Dorsolateral prefrontal cortex (tissue), 122 donors: ENCODE measurements at places on chromosomes 12 and 14.

GRCh38 chr14:49957089-49957852 lies 64.4 kb downstream of the ARF6 start:
- no peak for DNase-seq

GRCh38 chr12:131676544-131676943 lies 34.3 kb upstream of the SFSWAP start:
- DNase-seq, result no peak

GRCh38 chr12:69464428-69464827 lies 5.8 kb upstream of the FRS2 start:
- no peak for DNase-seq

DNA sequence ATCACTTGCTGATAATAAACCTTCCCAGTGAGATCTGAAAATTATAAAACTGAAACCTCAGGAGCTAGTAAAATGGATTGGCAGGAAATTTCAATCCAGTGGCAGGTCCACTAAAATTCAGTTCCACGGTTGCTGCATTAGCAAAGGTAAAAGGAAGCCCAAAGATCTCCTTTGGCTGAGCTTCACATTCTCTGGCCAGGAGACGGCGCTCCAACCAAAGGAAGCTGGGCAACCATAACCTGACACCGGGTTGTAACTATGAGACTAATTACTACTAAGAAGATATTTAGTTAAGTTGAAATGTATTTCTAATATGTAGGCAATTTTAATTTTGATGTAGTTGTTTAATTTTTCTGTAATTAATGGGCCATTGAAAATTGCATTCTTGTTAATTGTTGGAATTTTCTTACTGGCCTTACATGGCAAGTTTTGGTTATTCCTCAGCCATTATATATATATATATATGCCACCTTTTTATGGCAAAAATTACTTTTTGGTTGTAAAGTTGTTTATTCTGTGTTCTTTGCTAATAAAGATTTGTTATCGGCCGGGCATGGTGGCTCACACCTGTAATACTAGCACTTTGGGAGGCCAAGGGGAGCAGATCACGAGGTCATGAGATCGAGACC lies 17.0 kb downstream of the OR8S1 start:
- no peak for DNase-seq

DNA sequence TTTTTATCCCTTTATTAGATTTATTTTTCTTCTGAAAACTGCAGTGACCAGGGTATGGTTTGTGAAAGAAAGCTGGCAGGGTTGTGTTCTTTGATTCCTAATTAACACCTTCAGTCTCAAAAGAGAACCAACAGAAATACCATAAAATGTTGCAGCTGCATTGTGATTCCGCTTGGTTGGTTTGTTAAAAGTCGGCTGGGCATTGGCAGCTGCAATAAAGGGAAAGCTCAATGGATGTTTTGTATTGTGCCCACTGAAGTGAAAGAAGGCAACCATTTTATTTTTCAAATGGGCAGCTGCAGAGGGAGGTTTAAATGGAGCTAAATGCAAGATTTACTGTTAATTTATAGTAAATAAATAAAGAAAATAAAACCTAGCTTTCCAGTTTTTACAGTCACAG lies 16.7 kb downstream of the LGR5 start:
- DNase-seq, result no peak

DNA sequence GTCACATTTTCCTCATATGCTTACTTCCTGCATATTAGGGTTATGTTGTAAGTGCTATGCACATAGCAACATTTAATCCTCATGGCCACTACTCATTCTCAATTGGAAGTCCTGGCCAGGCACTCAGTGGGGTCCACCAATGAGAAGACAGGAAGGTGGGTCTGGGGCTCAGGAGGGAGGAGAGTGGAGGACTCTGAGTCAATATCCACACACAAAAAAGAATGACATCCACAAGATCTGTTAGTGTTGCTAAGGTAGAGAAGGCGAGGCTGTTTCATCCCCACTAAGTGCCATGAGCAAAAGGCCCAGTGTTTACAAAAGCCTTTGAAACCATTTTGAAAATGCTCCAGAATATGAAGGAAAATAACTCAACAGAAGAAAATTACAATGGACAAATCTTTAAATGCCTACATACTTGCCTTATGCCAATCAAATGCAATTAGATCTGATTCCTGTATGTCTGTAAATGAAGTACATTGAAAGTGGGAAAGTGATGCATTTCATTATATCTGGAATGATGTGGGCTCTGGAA lies 53.9 kb downstream of the EID3 start:
- no peak for DNase-seq

GRCh38 chr12:112942572-112942971 lies 4.3 kb downstream of the OAS3 start:
- DNase-seq, result no peak

- DNase-seq, result no peak
Observed at GRCh38 chr12:54890339-54890738, 36.0 kb downstream of the MUCL1 start.

GRCh38 chr14:75896341-75896740 lies 85.5 kb downstream of the TGFB3 start:
- DNase-seq, result no peak

DNA sequence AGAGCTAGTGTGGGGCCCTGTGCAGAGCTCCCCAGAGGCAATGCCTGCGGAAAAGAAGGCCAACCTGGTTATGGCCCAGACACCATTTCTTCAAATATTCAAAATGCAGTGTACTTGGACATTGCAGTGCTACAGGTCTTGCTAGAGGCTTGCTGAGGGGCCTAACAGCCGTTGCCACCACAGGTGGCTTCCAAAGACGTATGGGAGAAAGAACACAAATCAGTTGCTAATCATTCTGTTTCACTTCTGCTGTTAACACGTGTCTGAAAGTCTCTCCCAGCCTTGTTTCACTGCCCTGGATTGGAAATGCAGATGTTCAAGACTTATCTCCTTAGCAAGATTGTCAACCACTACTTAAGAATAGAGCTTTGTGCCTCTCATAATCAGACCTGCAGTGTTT lies 925.9 kb downstream of the GALC start:
- no peak for DNase-seq

- no peak for DNase-seq
Observed at GRCh38 chr12:48352157-48352760, 1.5 kb upstream of the ZNF641 start.

DNA sequence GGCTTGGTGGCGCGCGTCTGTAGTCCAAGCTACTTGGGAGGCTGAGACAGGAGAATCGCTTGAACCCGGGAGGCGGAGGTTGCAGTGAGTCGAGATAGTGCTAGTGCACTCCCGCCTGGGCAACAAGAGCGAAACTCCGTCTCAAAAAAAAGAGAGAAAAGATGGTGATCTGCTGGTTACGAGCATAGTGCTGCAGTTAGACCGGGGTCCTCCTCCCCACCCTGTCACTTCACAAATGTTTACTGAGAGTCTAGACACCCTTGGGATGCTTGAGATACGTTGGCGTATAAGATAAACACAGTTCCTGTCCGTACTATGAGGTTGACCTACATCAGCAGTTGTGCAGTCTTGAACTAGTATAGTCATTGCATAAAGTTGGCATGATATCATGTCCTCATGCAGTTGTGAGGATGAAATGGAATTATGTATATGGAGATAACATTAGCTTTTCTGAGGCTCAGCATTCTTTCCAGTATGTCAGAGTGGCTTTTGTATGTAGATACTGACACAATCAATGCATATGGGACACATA lies 787 bp downstream of the ACAD10 start:
- DNase-seq, result no peak

DNA sequence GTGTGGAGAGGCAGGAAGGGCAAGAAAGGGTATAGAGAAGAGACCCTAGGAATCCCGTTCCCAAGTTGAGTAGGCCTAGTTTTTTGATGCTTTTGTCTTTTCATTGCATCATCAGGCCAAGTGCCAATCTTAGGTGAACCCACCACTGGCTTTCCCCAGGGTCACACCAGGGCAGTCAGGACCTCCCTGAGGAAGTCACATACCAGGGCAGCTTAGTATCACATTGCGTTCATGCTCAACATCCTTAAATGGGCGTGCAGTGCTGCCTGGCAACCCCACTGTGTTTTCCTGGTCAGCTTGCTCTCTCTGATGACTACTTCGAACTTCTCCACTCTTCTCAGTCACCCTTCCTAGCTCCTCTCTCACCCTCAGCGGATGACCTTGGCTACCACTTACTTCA lies 9.0 kb downstream of the ASIC1 start:
- no peak for DNase-seq

- no peak for DNase-seq
Observed at GRCh38 chr12:45312012-45312411, 96.1 kb downstream of the ANO6 start.

DNA sequence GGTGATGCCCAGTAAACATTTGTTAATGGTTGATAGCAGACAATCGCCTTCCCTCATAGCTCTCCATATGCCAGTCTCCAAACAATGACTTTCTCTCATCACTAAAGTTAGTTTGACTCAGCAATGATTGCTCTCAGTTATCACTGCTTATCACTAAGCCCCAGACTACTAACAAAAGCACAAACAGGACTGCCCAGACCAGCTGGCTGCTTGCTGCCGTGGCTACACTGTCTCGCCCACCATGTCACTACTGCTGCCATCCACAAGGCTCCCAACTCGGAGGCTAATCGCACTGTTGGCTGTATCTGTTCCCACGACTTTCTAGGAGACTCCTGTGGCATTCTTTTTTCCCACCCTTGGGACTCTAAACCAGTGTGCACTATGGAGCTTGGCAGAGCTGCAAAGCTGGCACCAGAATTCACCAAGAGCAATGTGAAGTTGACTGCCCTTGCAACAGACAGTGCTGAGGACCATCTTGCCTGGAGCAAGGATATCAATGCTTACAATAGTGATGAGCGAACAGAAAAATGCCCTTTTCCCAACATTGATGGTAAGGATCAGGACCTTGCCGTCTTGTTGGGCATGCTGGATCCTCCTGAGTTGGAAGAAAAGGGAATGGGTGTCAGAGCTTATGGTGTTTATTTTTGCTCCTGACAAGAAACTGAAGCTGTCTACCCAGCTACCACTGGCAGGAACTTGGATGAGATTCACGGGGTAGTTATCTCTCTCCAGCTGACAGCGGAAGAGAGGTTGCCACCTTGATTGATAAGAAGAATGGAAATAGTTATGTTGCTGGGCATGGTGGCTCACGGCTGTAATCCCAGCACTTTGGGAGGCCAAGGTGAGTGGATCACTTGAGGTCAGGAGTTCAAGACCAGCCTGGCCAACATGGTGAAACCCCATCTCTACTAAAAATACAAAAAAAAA lies 27.1 kb upstream of the NR2C1 start:
- no peak for DNase-seq

- no peak for DNase-seq
Observed at GRCh38 chr12:89461190-89461589, 63.4 kb downstream of the GALNT4 start.

- no peak for DNase-seq
Observed at GRCh38 chr12:65113621-65114035, 7.5 kb downstream of the WIF1 start.

- no peak for DNase-seq
Observed at GRCh38 chr12:113889891-113890581, 76.1 kb downstream of the RBM19 start.

GRCh38 chr14:68229423-68230100 lies 410.0 kb downstream of the RAD51B start:
- DNase-seq, result no peak

DNA sequence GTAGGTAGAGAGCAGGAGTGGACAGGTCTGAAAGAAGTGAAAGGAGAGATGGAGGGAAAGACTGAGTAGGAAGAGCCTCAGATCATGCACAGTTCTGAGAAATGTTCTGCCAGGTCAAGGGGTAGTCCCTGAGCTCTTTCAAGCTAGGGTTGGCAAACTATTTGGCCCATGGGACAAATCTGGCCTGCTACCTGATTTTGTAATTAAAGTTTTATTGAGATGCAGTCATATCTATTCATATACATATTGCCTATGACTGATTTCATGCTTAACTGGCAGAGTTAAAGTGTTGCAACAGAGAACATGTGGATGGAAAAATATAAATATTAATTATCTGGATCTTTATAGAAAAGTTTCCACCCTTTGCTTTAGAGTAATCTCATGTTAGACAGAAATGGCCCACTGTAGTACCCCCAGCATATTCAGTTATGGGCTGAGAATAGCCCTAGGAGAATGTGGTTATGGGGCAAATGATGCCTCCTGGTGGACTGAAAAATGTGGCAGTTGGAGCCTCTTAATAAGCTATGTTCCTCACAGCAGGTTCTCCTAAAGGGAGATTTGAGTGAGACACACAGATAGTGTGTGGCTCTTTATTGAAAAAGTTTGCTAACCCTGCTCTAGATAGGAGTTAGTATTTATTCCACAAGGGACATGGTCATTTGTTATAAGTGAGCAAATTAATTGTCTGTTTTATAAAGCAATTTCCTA lies 476.9 kb downstream of the LRIG3 start:
- no peak for DNase-seq

DNA sequence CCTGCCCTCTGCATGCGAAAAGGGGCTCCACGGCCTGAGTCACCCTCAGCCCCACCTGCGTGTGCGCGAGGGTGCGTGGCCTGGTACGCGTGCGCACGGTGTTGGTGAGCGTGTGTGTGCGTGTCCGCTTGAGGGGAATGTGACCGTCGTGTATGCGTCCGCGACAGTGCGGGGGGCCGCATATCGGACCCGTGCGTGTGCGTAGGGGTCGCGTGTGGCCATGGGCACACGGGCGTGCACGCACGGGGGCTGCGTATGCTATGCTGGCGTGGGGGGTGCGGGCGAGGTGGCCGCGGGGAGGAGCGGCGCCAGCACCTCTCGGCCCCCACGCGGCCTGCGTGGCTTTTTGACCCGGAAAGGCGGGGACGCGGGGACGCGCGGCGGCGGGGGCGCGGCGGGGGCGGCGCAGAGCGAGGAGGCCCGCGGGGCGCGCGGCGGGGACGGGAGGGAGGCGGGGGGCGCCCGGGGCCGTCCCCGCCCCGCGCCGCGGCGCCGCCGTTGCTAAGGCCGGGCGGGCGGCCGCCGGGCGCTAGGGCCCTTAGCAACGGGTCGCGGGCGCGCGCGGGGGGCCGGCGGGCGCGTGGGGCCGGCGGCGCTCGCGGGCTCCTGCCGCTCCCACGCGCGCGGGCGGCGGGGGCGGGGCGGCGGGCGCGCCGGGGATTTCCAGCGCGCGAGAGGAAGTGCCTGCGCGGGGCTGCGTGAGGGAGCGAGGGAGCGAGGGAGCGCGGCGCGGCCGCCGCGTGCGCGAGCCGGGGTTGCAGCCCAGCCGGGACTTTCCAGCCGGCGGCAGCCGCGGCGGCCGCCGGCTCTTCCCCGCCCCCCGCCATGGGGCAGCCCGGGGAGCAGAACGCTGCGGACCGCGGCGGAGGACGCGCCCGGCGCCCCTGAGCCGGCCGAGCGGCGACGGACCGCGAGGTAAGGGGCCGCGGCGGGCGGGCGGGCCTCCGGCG lies at the start of gene TRAF3:
TSS of gene TRAF3 (plus strand) at position 689 of the 950 bp plus-strand sequence. CDS start 92,753 bp downstream, outside the sequence.
- DNase-seq, result no peak

- peak; percentile 6 for DNase-seq
Observed at GRCh38 chr14:101056446-101056845, 152.9 kb upstream of the RTL1 start.

GRCh38 chr12:30913323-30913722 lies 13.2 kb upstream of the TSPAN11 start:
- no peak for DNase-seq
